ENCODE measurements at places on chromosomes 16 and 17. TPM values are rescaled to one million over a fixed set of nuclear protein-coding genes. Genes with fewer than 3 reads are reported as not detected.

DNA sequence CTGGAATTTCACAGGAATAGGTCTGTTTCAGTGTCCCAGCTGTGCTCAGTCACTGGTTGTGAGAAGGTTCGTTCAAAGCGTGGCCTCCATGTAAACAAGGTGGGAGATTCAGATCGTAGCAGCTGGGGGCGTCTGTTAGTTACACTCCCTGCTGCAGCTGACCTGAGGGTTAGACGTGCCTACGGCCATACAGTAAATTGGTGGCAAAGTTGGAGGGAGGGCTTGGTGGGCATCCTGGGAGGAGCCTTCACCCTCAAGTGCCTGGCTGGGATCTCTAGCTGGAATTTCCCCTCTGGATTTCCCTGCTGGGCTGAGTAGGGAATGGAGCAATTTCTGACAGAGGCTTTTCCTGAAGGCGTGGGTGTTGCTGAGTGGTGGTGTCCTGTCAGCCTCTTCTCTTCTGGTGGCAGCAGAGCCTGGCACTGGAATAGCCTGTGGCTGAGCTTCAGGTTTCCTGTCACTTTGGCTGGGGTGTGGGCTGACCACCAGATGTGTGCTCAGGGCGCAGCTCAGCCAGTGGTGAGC is 6.4 kb downstream of the FCSK start:
- DNase-seq = no peak

The SOCS1 gene
- 11.0 TPM for total RNA-seq

GRCh38 chr17:41551365-41551764 is 20.5 kb downstream of the KRT9 start:
- DNase-seq = no peak

DNA sequence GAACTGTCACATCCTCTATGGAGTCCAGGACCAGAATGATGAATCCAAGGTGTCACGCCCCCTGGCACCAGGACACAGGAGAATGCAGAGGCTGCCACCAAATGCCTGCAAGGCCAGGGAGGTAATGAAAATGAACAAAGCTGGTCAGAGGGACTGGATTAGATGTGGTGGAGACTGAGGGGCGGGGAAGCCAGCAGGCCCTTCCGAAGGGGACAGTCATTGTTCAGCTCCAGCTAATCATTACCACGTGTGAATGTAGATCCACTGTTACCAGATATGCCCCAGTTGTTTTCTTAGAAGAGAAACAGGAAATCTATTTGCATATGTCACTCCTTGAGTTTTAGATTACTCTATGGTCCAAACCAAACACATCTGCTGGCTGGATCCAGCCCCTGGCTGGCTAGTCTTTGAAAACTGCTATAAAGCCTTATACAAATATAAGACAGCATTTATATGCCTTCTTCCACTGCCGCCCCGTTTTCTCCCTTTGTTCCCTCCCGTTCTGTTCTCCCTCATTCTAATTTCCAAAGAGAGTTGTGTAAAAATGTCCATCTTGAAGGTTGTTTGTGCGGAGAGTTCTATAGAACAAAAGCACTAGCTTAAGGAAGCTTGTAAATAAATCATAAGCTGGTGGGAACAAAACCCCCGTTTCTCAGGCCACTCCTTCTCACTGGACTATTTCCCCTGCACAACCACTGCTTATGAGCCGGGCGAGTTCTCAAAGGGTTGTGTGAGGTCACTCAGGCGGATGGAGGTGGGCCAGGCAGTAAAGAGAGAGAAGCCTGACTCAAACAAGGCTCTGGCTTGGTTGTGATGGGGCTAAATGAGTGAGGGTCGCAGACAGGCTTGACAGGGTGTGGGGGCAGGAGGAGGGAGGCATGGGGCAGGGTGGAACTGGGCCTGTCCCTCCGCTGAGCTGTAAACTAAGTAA is 14.2 kb downstream of the CRYM start:
- DNase-seq = no peak

The TEKT1 gene
- not detected for total RNA-seq

GRCh38 chr16:52964290-52964689 is 88.4 kb downstream of the CHD9NB start:
- no peak for DNase-seq

GRCh38 chr17:49342575-49342936 is 19.5 kb downstream of the ZNF652 start:
- DNase-seq = no peak

The NPIPA7 gene
- total RNA-seq = 6.0 TPM
